ENCODE measurements at places on chromosomes 7 and 10. TPM values are rescaled to one million over a fixed set of nuclear protein-coding genes. Genes with fewer than 3 reads are reported as not detected.

ESYT2 gene
- 56.5 TPM for total RNA-seq

MMP21 gene
- total RNA-seq = not detected

TRIL gene
- total RNA-seq = 2.1 TPM

ABCB4 gene
- total RNA-seq = 6.8 TPM

TSPAN12 gene
- total RNA-seq = 2.0 TPM

ELOVL3 gene
- total RNA-seq = 0.47 TPM

VPS37D gene
- 7.5 TPM for total RNA-seq

NPY4R gene
- not detected for total RNA-seq

SCART1 gene
- total RNA-seq = 3.7 TPM

INPP5A gene
- total RNA-seq = 47.4 TPM

VWA2 gene
- 0.86 TPM for total RNA-seq

CHAT gene
- not detected for total RNA-seq

SPDYE16 gene
- total RNA-seq = under 0.01 TPM

CPN1 gene
- not detected for total RNA-seq

CALML3 gene
- not detected for total RNA-seq

DIP2C gene
- 12.3 TPM for total RNA-seq
